ENCODE measurements at places on chromosomes 1 and 21.

- no peak for DNase-seq
Measured at GRCh38 chr1:79042117-79042516, 35.6 kb upstream of the ADGRL4 start.

- no peak for DNase-seq
Measured at GRCh38 chr1:69611316-69611715, 43.6 kb downstream of the LRRC7 start.

DNA sequence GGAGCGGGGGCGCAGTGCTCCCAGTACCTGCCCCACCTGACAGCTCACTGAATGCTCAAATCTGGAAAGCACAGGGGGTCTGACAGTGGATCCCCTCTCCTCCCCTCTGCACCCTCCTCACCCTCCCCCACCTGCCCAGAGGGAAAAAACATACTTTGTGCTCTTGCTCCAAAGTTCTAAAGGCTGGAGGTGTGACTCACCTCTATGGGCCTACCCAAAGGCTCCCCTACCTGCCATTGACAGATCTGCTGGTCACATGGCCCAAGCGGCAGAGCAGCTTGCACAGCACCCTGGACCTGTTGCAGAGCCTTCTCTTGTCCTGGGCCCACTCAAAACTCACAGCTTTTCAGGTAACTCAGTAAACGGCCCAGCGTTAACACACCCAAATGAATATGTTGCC, 55.7 kb downstream of the ADSS2 start:
- no peak for DNase-seq

- no peak for DNase-seq
Measured at GRCh38 chr1:89198491-89199072, at the start of gene GBP4. Gene GBP4 (minus strand): TSS chr1:89198942. CDS start chr1:89198834, 108 bp downstream.

DNA sequence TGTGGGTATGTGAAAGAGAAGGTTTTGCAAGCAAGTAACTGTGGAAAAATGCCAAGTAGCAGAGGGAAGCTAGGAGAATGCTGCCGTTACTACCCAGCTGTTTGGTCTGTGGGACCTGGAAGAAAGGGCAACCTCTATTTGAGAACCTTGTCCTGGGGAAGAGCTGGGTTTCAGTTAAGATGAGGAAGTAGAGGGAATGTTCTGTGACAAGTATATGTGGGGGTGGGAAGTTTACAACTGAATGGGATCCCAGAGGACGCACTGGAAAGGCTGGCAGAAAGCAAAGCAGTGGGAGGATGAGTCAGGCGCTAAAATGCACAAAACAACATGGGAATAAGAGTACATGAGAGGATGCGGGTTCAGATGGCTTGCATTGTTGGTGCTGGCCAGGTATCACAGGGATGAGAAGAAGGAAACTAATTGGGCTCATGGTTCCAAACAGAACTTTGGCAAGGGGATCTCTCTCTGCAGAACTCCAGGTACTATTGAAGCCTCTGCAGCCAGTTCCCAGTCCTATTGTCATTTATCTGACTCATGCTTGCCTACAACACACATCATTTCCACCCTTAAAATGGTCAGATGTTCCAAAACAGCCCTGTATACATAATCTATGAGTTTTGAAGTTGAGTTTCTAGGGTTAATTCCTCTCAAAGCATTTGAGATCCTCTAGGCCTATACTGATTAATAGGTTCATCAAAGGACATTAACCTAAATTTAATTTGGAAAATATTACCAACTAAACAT, 88.5 kb upstream of the VAV3 start:
- no peak for DNase-seq

- DNase-seq = no peak
Measured at GRCh38 chr1:179124873-179125272, 43.0 kb downstream of the TOR3A start.

DNA sequence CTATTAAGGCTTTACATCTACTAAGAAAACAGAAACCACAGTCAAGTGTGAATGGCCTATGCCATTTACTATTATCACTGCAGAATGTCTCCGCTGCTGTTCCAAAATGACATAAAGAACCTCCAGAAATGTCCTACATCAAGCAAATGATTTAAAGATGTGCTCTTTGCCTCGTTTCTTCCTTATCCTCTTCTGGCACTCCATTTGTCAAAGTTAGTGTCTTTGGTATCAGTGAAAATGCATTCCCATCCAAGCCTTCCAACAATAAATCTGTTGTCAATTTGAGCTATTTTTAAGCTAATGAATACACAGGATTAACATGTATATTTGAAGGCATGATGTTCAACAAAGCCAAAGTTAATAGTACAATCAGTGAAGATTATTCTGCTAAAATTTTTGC, 105.7 kb downstream of the LRRC53 start:
- no peak for DNase-seq

DNA sequence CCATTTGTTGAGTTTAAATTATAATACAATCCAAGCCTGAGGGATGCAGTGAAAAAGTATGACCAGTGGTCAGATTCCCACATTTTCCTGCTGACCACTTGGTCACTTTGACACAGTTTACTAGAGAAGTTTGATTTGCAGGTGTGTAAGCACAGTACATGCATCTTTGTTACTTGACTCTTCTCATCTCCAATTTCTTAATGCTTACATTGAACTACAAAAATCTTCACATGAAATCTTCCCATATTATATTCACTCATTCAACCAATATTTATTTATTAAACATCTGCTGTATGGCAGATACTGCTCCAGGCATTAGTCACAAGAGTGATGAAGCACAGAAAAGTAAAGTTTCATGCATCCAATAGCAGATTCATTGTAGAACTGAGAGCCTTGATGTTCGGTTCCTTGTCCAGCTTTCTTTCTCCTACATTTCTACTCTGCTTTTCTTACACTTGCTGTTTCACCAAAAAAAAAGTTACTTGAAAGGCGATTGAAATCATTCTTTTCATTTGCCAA, 211.7 kb downstream of the NFIA start:
- no peak for DNase-seq

DNA sequence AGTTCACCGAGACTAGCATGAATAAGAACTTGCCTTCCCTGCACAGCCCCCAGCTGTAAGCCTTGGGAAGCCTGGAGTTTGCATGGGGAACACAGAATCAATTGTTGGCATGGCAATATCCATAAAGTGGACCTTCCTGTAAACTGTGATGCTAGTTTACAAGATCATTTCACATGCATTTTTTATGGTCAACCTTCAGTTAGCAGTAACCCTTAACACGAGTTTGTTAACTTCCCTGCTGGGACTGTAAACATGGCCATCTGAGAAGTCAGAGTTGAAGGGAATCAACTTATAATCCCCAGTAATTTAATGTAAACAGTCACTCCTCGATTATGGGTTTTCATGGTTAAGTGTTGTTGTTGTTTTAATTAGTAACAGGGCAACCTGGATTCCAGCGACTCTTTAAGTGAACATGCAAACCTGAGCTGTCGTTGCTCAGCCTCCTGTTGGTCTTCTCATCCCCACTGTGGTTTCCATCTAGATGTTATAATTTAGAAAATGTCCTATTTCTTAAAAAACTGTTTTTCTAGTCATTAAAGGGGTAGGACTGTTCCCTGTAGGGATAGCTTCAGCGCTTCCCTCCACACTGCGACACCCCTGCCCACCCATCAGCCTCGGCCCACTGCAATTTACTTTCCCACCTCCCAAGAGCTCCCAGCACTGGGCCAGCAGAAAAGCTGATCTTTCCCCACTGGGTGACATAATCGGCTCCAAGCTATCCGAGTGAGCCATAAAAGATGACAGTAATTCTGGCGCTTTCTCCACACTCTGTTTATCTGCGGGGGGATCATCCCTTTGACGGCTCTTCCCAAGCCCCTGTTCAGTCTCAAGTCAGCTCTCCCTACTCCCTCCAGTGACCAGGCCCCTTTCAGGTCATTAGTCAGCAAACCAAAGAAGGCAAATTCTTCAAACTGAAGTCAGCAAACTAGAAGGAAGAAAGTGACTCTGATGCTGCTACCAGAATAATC, 107.6 kb upstream of the IPO9 start:
- no peak for DNase-seq
